ENCODE measurements at places on chromosomes 2 and 18.

GRCh38 chr2:96866586-96866985, 3.3 kb downstream of the SEMA4C start:
- DNase-seq: no peak

DNA sequence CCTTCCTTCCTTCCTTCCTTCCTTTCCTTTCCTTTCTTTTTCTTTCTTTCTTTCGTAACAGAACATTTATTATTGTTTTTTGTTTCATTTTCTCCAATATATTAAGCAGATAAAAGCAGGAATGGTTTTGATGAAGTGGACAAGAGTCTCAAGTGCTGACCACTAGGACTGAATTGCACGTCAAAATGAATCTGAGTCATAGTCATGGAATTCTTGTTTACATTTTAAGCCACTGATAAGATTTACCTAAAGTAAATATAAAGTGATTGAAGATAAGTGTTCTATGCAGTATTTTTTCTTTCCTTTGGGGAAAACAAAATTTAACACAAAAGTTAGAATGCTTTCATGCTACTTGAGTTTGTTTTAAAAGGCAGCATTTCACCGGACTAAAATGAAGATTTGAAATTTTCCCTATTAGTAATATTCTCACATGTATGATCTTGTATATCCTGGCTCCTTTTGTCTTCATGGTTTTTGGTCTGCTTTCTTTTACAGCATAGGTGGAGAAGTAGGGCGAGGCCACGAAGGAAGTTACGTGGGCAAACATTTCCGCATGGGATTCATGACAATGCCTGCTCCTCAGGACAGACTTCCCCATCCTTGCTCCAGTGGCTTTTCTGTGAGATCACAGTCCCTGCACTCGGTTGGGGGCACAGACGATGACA, 113.5 kb downstream of the NYAP2 start:
- no peak for DNase-seq

GRCh38 chr18:50282521-50283335, 1.4 kb upstream of the MBD1 start:
- no peak for DNase-seq

GRCh38 chr2:119246884-119247843, 23.5 kb downstream of the STEAP3 start:
- no peak for DNase-seq

GRCh38 chr2:111231532-111232252, 111.0 kb downstream of the BCL2L11 start:
- DNase-seq: no peak

GRCh38 chr2:197877038-197877437, 72.6 kb downstream of the PLCL1 start:
- DNase-seq: no peak

GRCh38 chr18:44149706-44150105, 531.0 kb upstream of the SETBP1 start:
- DNase-seq: no peak

DNA sequence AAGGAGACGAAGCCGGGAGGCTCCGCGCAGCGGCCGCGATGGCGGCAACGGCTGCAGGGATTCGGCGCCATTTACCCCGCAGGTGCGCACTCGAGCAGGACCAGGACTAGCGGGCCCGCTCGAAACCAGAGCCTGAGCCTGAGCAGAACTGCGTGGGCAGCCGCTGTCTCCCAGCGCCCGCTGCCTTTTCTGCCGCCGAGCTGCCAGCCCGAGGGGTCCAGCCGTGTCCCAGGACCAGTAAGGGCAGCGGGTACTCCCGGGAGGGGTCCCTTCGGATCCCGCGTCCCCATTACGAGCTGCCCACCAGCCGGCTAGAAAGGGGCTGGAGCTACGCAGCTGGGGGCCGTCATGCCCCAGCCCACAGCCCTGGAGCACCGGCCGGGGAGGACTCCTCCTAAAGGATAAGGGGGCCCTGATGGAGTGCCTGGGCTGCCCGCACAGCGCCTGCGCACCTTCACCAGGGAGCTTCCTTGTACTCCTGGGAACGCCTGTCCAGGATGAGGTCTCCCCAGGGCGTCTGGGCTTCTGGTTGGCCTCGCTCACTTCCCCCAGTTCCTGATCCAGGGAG, 9.9 kb downstream of the ALPP start:
- no peak for DNase-seq

GRCh38 chr2:133908171-133908570, 339.9 kb upstream of the NCKAP5 start:
- DNase-seq: no peak

- no peak for DNase-seq
Observed at GRCh38 chr2:6089474-6089873, 397.3 kb downstream of the SOX11 start.

DNA sequence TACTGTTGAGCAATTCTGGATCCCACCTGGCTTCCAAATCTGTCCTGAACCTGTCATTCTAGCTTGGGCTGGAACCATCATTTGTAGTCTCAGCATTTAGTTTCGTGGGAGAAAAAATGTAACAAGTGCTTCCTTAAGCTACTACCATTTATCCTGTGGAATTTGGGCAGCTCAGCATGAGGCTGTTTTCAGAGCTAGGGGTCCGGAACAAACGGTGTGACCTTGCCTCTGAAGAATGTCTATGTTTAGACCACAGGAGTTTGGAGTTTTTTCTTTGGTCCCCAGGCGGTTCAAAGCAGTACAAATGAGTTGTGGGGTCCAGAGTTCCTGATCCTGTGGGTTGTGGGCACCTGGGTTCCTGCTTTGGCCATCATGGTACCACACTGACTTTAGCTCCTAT, 59.1 kb upstream of the TMEM178A start:
- DNase-seq: no peak

GRCh38 chr2:232341061-232341738, 37.4 kb upstream of the ALPP start:
- peak; percentile 14 for DNase-seq

- peak; percentile 33 for DNase-seq
Observed at GRCh38 chr2:70995426-70995729, 705 bp upstream of the TEX261 start.

- DNase-seq: no peak
Observed at GRCh38 chr2:1600191-1601066, 143.9 kb downstream of the PXDN start.

DNA sequence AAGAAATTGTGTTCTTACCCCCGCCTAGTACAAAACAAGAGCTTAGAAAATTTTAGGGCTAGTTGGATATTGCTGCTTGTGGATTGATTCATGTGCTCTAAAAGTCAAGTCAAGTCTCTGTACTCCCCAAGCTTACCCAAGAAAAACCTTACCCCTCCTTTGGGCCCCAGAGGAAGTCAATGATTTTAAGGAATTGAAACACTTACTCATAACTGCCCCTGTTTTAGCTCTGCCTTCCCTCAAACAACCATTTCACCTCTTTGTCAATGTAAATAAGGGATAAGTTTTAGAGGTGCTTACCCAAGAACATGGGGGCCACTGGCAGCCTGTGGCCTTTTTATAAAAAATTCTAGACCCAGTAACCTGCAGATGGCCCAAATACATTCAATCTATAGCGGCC, 136.6 kb upstream of the RMP24 start:
- no peak for DNase-seq

GRCh38 chr18:47611649-47612048, 318.8 kb downstream of the SMAD2 start:
- no peak for DNase-seq

GRCh38 chr2:20225294-20226151, 593 bp upstream of the SDC1 start:
- peak; percentile 65 for DNase-seq

DNA sequence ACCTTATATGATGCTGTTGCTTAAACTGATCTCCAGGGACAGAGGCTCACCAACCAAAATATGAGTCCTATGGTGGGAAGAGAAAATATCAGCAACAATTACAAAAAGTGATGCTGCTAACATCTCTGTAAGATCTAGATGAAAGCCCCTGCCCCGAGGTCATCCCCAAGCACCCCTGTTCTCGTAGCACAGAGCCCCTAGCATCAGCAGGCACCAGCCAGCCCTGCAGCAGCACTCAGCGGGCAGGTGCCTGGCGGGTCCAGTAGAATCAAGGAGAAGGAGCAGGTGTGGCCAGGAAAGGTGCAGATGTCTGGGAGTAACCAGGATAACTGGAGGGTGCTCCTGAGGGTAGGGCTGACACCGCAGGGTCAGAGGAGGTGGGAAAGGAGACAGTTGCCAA, 474.2 kb upstream of the MYT1L start:
- DNase-seq: no peak

- no peak for DNase-seq
Observed at GRCh38 chr2:10691521-10691920, 1.7 kb upstream of the NOL10 start.

- DNase-seq: no peak
Observed at GRCh38 chr2:71785516-71785981, 332.2 kb downstream of the DYSF start.

GRCh38 chr2:25286025-25286400, 55.7 kb downstream of the DNMT3A start:
- DNase-seq: no peak

DNA sequence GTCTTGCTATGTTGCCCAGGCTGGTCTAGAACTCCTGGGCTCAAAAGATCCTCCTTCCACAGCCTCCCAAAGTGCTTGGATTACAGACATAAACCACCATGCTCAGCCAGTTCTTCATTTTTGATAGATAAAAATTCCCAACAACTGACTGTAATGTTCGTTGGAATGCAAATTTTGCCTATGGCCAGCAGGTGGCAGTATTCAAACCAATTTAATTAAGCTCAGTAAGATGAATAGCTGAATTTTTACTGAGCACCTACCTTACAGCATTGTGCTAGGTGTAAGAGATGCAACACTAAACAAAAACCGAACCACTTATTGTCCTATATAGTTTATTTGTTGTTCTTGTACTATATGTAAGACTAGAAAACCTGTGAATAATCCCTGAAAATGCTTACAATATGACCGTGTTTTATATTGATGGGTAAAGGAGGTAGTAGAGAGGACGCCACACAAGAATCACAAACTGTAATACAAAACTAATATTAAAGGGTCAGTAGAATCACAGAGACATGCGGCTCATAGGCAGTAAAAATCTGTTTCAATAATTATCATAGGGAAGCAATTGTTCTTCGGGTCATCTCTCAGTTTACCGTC, 8.2 kb upstream of the TMEM182 start:
- no peak for DNase-seq

- no peak for DNase-seq
Observed at GRCh38 chr18:10349561-10349960, 104.9 kb upstream of the APCDD1 start.

DNA sequence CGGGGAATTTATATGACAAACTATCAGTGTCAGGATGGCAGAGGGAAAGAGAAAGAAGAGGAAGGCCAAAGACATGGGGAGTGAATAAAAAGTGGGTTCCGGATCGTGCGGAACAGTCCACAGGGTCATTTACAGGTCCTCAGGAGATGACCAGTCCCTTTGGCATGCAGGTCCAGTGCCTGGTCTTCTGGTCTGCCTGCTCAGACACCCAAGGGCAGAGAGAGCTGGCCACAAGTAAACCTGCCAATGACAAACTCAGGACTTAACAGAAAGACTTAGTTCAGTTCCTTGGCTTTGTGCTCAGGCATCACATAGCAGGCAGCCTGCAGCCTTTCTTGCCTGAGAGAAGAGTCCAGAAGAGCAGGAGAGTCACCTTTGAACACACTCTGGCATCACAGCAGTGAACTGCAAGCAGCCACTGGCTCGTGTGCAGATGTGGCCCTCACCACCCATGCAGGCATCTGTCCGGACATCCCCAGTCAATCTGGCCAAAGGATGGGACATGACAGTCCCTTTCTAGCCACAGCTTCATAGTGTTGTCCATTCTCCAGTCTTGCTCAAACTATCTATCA, 14.0 kb downstream of the TMEM127 start:
- DNase-seq: no peak

- no peak for DNase-seq
Observed at GRCh38 chr2:120809151-120809550, 73.5 kb downstream of the GLI2 start.

- DNase-seq: no peak
Observed at GRCh38 chr2:171469176-171469575, 35.1 kb downstream of the DCAF17 start.

- DNase-seq: no peak
Observed at GRCh38 chr2:127610561-127610960, 35.4 kb upstream of the GPR17 start.

GRCh38 chr2:177538323-177538722, 145.8 kb downstream of the AGPS start:
- DNase-seq: peak; percentile 55

DNA sequence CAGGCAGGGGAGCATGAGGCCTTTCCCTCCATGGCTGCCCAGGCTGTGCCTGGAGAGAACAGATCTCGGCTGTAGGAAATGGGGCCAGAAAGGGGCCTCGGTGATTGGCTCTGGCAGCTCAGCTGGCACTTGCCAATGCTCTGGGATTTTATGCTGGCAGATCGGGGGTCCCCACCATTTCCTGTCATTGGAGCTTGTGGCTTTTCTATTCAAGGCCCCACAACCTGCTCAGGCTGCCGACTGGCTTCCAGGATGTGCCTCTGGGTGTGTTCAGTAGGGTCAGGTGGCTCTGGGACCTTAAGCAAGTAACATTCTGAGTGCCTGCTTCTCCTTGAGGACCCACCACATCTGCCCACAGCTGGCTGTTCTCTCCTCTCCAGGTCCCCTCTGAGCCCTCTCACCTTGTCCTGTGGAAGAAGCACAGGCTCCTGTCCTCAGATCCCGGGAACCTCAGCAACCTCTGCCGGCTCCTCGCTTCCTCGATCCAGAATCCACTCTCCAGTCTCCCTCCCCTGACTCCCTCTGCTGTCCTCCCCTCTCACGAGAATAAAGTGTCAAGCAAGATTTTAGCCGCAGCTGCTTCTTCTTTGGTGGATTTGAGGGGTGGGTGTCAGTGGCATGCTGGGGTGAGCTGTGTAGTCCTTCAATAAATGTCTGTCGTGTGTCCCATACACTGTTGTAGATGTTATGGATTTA, 4.2 kb downstream of the GNLY start:
- DNase-seq: no peak

GRCh38 chr2:16277117-16277516, 336.8 kb downstream of the MYCN start:
- no peak for DNase-seq

GRCh38 chr2:47238638-47239037, 83.5 kb upstream of the STPG4 start:
- no peak for DNase-seq

- DNase-seq: no peak
Observed at GRCh38 chr2:191682126-191682525, 4.2 kb downstream of the NABP1 start.

- DNase-seq: no peak
Observed at GRCh38 chr2:238149841-238150572, 8.8 kb upstream of the ERFE start.

GRCh38 chr2:217775920-217776503, 226.8 kb downstream of the TNS1 start:
- DNase-seq: no peak

Data from DMS153 (cell line).